ENCODE measurements at places on chromosomes 16 and 17.

DNA sequence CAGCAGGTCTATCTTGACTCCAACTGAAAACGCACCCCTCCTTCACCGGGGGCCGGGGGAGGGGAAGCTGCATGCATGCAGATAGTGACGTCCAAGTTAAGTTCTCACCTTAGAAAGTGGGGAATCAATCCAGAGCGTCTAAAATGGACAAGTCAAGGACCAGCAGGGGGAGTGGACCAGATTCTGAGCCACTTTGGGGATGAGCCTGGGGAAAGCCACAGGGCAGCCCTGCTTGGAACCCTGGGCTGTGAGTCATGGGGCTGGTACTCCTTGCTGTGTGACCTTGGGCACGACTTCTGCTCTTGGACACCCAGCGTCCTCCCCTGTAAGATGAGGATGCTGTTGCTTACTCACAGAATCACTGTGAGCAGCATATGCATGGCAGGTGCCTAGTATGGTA is 9.1 kb downstream of the TNFRSF13B start:
- no peak for DNase-seq

DNA sequence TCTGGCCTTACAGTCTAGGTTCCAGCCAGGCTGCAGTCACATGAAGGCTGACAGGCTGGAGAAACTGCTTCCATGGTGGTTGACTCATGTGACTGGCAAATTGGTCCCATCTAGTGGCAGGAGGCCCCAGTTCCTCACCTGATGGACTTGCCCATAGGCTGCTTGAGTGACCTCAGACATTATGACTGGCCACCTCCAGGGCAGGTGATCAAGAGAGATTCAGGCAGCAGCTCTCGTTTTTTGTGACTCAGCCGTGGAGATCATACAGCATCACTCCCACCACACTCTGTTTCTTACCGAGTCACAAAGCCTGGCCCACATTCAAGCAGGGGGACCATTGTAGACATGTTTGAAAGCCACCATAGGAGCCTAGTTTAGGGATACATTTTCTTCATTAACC is 34.5 kb downstream of the SIAH1 start:
- DNase-seq, result no peak

DNA sequence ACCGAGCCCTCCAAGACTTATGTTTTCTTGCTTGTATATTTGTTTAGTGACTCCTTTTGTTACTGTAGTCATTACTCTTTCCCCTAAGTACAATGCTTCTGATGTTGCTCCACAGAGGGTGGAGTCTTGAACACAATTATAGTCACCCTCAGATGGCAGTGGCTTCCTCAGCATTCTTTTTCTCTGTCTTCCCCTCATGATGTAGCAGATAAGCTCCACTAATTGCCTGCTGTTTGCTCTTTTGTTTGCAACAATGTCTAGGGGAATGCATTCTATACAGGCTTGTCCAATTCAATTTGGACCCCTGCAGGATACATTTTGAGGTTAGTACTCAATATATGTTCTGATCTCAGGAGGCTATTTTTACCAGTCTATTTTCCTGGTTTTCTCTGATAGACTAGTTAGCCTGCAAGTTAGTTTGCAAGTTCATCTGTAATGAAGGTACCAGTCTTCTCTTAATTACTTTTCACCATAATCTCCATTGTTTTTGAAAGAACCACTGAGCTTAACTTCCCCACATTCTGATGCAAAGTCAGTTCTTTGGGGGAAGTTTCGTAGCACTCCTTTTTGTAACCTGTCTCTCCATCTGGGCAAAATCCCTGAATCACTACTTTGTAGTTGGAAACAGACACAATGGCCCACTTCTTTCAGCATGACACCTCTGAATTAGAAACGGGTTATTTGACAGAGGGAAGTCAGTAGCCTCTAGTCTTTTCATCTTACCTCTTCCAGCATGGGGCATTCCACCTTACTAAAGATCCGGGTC is 1509.2 kb downstream of the CDH11 start:
- DNase-seq, result no peak

DNA sequence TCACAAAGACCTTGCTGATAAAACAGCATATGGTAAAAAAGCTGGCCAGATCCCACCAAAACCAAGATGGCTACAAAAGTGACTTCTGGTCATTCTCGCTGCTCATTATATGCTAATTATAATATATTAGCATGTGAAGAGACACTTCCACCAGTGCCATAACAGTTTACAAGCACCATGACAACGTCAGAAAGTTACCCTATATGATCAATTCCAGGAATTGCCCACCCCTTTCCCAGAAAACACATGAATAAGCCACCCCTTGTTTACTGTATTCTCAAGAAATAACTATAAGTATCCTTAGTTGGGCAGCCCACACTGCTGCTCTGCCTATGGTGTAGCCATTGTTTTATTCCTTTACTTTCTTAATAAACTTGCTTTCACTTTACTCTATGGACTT is 44.6 kb upstream of the IRX5 start:
- DNase-seq, result no peak

DNA sequence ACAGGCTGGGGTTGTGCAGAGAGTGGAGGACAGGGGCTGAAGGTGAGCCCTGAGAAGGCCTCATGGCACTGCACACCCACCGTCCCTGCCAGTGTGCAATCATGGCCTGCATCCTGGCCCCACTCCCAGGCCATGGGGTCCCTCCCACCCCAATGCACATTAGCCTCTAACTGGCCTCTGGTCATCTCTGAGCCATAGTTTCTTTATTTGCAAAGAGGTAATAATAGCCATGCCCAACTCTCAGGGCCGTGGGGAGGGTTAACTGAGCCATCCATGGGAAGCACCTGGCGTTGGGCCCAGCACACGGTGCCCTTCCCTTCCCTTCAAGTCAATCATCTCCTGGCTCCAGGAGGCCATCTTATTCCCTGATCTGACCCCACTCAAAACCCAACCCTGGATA is 10.8 kb upstream of the ITGA3 start:
- no peak for DNase-seq

DNA sequence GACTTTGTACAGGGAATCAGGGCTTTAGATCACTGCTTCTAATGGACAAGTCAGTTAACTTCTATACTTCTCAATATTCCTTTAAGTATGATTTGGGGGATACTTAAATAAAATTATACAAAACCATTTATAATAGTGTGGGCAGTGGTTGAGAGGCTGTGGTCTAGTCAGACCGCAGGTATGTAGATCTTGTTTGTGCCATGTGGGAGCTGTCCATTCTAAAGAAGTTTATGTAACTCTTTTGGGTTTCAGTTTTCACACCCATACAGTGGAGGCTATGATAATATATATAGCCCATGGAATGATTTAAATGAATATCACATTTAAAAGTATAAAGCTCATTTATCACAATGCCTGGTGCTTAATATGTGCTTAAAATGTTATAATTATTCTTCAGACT is 654.3 kb upstream of the KIF2B start:
- DNase-seq, result no peak

- no peak for DNase-seq
Measured at GRCh38 chr17:64378890-64379354, 11.7 kb downstream of the PECAM1 start.

- no peak for DNase-seq
Measured at GRCh38 chr17:73987845-73988509, 215.5 kb upstream of the RPL38 start.

GRCh38 chr16:85587762-85588556 is 25.2 kb upstream of the GSE1 start:
- DNase-seq, result no peak

DNA sequence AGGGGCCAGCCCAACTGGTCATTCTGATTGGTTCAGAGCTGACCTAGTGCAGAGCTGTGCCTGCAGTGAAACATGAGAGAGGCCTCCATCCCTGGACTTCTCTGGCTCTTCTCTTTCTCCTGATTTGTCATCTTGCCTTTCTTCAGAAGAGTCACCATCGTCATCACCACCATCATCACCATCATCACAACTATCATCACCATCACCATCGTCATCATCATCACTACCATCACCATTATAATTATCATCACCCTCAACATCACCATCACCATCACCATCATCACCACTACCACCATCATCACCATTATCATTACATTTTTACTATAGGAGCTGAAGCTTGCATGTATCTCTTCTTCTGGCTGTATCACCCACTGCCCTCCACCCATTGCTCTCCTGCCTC is 94.5 kb upstream of the FAM20A start:
- no peak for DNase-seq

DNA sequence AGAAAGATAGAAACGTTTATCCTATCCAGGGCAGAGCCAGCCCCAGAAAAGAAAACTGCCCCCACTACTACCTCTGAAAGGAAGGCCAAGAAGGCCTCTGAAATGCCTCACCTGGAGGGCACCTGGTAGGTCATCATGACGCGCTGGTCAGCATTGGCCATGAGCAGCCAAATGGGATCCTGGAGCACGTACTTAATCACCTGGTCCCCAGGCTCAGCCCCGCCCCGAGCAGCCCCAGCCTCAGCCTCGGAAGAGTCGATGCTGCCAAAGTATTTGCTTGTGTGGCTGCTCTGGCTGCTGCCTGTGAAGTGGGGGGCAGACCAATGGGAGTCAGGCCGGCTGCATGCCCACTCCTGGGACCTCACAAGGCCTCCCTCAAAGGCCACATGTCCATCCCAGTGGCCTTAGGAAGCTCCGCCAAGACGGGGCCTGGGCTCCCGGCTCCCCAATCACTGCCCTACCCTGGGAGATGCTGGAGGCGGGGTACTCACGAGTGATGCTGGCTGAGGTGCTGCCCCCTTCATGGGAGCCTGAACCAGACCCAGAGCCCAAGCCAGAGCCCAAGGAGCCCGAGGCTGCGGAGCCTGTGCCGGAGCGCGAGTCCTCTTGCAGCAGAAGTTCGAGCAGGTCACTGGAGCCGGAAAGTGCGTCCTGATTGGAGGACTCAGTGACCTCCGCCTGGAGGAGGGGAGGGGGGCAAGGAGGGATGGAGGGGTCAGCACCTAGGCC is 9.9 kb downstream of the PER1 start:
- peak; percentile 57 for DNase-seq

GRCh38 chr16:19236561-19237209 is 48.8 kb upstream of the CLEC19A start:
- no peak for DNase-seq

DNA sequence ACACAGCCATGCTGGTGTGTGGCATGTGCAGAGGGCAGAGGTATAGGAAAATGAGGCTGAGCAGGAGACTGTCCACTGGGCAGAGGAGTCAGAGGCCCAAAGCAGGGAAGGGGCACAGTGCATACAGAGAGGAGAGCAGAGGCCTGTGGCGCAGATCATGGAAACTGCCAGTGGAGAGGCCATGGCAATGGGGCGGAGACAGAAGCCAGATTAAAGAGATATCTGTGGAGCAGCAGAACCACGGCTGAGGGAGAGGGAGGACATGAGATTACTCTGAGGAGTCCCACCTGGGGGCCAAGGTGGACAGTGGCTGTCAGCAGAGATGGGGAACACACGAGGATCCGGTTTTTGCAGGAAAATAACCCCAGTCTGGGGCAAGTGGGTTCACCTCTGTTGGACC is 43.3 kb downstream of the RANBP10 start:
- no peak for DNase-seq

DNA sequence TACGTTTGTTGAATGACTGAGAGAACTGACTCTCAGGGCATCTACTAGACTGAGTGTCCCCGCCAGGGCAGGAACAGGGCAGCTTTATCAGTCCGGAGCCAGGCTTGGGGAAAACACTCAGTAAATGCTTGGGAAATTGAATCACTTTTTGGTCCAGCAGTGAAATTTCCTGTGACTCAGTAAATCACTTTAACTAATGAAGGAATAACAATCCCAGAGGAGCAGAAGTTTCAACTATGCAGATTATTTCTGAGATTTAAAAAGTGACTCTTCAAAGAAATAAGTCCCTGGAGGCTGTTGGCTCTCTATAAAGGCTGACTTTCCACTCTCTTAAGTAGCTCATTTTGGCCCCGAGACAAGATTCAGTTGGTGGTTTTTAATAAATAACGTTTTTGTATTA is 101.8 kb downstream of the FOXL1 start:
- DNase-seq, result no peak

Data from activated CD4-positive, alpha-beta T cell treated with anti-CD3 and anti-CD28 coated beads, Interleukin-2, amount 10 ng/mL, durations not matched to agents 24 days and 14 days (primary cell).